NCI-H2227 treated with DMSO at 0.1 percent for 48 hours (cell line): ENCODE measurements at places on chromosomes 7 and 10.

DNA sequence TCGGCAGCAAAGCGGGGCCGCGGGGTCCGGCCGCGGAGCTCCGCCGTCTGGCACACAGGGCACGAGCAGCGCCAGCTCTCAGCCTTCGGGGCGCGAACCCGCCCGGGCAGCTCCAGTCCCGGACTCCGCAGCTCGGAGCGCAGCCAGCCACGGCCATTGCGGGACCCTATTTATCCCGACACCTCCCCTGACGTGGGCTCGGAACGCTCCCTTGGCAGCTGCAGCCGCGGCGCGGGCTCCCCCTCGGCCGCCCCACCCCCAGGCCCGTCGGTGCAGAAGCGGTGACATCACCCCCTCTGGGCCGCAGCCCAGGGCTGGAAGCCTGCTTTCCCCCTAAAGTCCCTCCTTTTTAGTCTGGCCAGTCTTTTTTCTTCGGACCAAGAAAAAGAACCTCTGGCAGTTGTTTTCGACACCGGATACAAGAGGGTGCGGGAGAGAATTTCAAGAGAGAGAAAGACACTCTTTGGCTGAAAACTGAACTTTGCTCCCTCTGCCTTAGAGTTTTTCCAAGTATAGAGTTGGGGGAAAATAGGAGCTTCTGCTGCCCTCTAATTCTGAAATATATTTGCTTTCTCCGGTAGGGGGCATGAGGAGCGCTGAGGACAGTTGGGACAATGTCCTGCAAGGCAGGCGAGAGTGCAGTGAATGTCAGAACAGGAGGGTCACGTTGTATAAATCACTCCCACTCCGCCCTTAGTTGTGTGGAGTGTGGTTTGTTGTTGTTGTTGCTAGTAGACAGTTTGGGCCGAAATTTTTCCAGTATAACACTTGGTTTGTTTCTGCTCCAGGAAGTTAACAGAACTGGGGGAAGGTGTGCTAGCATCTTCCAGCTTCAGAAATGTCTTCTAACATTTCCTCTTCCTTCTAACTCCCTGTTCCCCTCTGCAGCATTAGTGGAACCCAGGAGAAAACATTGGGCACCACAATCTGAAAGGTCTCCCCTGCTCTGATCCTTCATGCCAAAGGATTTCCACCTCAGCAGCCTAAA is at the start of gene SFRP4:
Gene SFRP4 (minus strand): TSS at position 145 of the 988 bp plus-strand sequence. CDS start 280 bp downstream, outside the sequence.
- DNase-seq = no peak

- peak; percentile 86 for DNase-seq
These were observed 12.4 kb upstream of the MTERF1 start for GRCh38 chr7:91892821-91893340.

- DNase-seq = no peak
These were observed 1.9 kb upstream of the ITPRIP start for GRCh38 chr10:104340111-104340526.

- DNase-seq = no peak
These were observed 30.8 kb upstream of the GOT1 start for GRCh38 chr10:99461230-99461629.

GRCh38 chr10:105611244-105611798 is 970.2 kb downstream of the SORCS3 start:
- no peak for DNase-seq

DNA sequence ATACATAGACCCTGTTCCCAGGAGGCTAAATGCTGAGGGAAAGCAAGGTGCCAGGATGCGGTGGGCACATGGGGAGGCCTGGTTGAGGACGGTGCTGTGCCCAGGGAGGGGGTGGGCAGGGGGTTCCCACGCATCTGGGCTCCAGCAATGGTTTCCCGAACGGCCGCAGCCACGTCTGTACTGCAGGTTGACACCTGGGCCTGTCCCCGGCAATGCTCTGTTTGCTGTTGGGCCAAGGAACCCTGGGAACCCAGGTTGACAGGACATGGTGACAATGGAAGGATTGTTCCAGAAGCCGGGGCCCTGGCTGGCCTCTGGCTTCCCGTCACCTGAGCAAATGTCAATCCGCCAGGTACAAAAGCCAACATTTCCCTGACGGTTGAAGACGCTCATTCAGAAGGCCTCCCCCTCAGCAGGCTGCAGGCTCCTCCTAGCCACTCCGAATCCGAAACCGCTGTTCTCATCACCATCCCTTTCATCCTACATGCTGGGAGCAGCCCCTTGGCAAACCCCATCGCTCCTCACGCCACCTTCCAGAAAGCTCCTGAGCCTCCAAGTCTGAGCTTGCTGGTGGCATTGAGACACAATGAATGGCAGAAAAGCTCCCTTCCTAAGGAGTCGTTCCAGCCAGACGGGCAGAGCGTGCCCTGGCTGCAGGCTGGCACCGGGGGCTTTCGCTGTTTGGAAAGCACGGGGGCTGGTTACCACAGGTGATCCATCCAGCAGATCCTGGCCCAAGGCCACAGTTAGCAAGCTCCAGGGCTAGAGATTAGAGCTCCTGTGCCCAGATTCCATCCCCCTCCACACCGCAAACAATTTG is 31.2 kb downstream of the SPOCK2 start:
- no peak for DNase-seq

- no peak for DNase-seq
These were observed 287.1 kb upstream of the LYZL1 start for GRCh38 chr10:29001801-29002200.
